Cortex of kidney (tissue), 1 donor: ENCODE measurements at places on chromosomes 2 and 18.

DNA sequence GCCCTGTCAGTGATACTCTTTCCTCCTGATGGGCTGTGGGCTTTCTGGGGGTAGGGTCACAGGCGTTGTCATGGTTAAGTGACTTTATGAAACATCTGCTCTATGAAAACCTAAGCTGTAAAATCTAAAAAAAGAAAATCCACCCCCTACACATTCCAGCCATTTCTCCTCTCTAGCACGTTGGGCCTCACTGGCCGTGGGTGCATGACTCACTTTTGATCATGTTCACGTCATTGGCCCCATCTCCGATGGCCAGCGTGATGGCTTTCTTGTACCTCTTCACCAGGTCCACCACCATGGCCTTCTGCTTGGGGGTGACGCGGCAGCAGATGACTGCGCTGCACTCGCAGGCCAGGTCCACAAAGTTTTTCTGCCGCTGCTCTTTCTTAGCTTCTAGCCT, 39.3 kb upstream of the NARS1 start:
- no peak for DNase-seq

DNA sequence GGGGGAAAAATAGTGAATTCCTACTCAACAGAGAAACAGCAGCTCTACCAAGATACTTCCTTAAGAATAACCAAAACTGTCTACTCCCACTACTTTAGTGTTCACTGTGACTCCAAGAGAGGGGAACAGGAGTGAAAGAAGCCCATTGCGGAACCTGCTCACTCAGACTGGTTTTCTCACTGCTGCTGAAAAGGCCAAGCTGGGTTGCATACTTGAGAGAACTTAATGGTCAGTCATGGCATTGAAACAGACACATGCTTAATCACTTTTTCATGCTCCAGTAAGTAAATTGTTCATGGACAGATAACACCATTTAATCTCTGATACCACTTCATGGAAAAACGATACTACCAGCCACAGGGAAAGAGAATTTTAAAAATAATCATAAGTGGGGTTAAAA, 35.7 kb upstream of the SLC8A1 start:
- no peak for DNase-seq

- no peak for DNase-seq
Observed at GRCh38 chr2:100244881-100245605, 77.3 kb downstream of the LONRF2 start.

DNA sequence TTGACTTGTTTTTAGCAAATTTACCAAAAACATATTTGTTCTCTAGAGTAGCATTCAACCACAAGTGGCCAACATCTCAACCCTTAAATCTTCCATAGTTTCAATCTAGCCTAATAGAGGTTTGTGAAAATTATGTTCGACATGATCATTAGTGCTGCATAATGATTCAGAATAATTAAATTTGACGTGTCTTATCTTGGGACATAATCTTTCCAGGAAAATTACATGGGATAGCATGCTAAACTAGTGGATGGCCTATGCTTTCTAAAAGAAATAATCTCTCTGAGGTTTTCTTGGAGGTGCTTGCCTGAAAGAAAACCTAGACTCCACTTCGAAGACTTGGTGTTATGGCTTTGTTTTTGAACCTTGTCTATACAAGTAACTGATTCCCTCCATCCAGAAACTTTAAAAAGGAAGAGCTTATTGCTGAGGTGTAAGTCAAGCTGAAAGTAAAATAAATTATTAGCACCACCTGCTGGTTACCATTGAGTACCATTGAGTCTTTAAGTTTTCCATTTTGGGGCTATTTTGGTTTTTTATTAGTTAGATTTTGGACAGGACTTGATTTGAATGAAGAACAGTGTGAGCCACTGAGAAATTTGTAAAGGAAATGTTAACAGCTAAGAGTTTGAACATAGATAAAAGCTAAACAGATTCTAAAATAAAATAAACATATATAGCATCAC, 32.7 kb downstream of the COX7A2L start:
- DNase-seq, result no peak
